ENCODE measurements at places on chromosomes 2 and 18.

DNA sequence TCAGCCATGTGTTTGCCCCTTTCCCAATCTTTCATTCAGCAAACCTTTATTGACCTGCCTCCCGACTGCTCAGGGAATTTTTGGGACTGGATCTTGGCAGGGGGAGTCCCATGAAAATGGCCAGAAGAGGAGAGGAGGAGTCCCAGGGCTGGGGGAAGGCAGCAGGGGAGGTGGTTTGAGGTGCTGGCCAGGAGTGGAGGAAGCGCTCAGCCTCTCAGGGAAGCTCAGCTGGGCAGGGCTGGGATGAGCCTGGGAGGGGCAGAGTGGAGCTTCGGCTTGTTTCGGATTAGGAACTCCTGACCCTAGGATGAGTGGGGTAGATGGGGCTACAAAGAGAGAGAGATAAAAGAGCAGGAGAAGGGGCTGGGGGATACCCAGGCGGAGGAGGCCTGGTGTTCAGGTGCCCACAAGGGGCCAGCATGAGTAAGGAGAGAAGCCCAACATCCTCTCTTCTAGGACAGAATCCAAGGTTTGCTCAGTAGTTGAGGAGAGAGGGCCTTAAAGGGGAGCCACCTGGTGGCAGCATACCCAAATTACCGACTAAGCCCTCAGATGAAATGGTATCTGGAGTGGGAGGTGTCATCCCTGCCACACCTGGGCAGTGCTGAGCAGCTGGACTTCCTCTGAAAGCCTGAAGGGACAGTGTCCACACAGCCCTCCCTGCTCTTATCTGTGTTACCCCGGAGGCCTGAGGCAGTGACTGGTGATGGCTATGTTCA lies 91.1 kb downstream of the INHBB start:
- no peak for DNase-seq

GRCh38 chr18:23232331-23232730 lies 97.0 kb downstream of the CABLES1 start:
- DNase-seq, result no peak

- DNase-seq, result no peak
Measured at GRCh38 chr2:169461143-169461542, 18.2 kb upstream of the BBS5 start.

DNA sequence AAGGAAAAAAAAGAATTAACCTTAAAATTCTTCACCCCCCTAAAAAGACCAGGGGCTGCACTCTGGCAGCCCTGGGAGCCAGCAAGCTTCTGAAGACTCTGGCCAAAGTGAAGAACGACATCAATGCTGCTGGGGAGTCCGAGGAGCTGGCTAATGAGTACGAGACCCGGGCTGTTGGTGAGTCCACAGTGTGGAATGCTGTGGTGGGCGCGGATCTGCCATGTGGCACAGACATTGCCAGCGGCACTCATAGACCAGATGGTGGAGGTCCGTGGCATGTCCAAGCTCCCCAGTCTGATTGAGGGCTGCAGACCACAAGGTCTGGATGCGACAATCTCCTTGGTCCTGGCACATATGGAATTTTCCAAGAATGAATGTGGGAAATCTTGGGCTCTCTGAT lies 47.4 kb downstream of the TRPM8 start:
- DNase-seq, result no peak

DNA sequence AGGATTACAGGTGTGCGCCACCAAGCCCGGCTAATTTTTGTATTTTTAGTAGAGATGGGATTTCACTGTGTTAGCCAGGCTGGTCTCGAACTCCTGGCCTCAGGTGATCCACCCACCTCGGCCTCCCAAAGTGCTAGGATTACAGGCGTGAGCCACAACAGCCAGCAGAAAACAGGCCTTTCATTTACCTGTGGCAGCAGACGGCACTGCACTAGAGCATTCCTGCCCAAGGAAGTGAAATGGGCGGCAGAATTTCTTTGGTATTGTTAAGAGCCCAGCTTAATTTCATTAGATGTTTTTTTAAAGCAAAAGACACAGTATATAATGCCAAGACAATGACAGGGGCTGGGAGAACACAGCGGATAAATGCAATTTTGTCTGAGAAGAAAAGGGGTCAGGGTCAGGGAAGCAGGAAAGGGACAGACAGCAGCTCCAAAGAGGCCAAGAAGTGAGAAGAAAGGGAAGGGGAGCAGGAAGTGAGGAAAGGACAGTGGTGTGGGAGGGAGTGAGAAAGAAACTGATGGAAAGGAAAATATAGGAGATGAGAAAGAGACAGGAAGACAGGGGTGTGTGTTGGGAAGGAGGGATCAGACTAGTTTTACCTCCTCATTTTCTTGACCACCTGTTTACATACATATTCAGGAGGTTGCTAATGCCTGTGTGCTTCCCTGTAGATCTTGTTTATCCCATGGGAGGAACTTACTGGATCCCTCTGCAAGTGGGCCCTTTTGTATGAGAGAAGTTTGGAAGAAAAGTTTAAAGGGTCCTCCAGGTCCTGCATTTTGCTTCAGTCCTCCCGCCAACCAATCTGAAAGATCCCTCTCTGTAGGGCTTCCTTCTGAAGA lies 32.5 kb downstream of the KCTD1 start:
- no peak for DNase-seq

GRCh38 chr18:56001576-56001975 lies 413.6 kb upstream of the TCF4 start:
- no peak for DNase-seq

- peak; percentile 88 for DNase-seq
Measured at GRCh38 chr18:11149441-11150270, at the start of gene PIEZO2. Gene PIEZO2, minus strand, starts transcription at chr18:11149569. Its CDS starts 981 bp downstream, at chr18:11148588.

DNA sequence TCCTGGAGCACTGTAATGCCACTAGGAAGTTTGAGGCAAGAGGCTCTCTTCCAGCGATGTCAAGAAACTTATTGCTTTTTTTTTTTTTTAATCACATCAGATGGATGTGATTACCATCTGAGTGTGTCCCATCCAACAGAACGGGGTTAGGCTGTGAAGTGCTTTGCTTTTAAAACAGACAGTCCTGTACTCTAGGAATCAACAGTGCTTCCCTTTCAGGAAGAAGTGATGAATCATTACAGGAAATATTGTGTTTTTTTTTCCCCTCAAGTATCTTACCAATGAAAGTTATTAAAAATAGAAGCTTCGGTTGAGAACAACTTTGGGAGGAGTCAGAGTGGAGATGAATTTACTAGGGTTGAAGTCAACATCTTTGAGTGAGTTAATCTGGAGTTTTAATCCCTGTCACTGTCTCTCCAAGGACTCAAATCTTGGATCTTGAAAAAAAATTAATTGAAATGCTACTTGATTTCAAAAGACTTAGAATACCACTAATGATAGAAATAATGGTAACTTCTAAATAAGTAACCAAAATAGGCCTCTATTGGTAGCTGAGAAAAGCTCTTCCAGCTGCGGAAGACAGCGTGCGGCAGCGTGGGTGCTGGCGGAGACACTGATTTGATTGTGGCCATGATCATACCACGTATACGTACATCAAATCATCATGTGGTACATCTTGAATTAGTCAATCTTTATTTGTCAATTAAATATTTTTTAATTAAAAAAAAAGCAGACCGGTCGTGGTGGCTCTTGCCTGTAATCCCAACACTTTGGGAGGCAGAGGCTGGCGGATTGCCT lies 45.5 kb downstream of the GATA6 start:
- DNase-seq, result no peak

GRCh38 chr2:176291335-176291734 lies 22.1 kb downstream of the MTX2 start:
- DNase-seq, result no peak

DNA sequence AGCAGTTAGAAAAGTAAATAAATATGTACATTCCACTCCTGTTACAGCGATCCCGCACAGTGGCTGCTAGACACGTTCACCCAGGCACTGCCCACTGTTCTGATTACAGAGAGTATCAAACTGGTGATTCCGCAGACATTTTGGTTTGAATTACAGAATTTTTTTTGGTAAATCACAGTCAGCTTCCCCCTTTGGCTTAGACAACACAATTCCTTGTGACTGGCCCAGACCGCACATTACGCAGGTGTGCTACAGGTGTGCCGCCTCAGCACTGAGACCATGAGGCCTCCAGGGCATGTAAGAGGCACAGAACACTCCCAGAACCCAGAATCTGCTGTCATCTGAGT lies 112.3 kb downstream of the PXDN start:
- no peak for DNase-seq

DNA sequence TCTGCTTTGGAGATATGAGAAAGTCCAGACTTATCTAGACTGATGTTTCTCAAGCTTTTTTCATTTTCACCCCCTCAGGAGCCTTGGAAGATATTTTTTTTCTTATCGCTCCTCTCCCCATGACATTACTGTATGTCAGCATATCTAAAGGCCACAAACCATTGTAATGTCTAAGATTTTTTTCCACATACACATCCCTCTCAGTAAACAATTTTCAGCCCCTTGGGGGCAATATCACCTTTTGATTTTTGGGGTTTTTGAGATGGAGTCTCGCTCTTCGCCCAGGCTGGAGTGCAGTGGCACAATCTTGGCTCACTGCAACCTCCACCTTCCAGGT lies 60.3 kb upstream of the REL start:
- no peak for DNase-seq

- DNase-seq, result no peak
Measured at GRCh38 chr18:13032173-13032572, 41.0 kb downstream of the CEP192 start.

DNA sequence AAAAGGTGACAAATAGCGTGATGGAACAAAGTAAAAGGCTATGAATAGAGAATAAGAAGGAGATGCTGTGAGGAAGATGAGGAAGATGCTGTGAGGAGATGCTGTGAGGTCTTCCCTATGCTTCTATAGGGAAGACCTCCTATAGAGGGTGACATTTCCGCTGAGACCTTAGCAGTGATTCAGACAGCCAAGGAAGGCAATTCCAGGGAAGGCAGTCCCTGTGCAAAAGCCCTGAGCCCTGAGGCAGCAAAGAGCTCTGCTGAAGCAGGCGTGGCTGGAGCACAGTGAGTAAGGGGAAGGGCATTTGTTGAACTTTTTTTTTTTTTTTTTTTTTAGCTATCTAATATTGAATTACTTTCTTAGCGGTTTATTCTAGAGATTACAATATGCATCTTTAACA lies 142.7 kb upstream of the FOSL2 start:
- no peak for DNase-seq

- no peak for DNase-seq
Measured at GRCh38 chr2:40452786-40453185, 896 bp upstream of the SLC8A1 start.

DNA sequence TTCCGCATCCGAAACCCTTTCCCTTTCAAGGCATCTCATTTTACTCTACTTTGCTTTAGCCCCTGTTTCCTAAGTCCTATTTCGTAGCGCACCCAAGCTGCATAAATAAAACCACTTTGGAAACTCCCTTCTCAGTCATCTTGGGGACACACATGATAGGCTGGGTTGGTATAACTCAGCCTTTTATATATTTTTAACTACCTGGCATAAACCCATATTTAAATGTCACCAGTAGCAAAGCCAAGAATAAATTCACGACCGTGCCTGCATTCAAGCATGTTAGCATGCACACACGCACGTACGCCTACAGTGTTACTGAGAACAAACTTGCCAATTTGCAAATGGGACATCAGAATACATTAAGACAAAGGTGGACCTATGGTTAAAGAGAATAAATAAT lies 564.7 kb upstream of the PIK3C3 start:
- DNase-seq, result no peak

DNA sequence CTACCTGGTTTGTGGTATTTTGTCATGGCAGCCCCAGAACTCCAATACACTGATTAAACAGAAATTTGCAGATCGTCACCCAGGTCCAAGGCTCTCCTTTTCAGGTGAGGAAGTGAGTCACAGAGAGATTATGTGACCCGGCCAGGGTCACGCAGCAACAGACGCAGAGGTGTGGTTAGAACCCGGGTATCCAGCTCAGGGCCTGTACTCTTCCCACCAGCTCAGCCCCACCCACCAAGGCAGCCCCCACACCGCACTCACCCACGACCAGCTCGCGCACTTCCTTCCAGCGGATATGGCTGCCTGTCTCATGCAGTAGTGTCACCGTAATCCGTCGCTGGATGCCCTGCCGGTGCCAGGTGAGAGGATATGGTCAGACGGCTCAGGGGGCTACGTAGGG lies 48.1 kb downstream of the AQP12A start:
- DNase-seq, result peak; percentile 10

- no peak for DNase-seq
Measured at GRCh38 chr2:207762146-207762545, 7.6 kb downstream of the FZD5 start.
